ENCODE measurements at places on chromosomes 13 and 19.
A peak's percentile ranks its signal among the peaks of the same experiment; 100 is the strongest.

GRCh38 chr19:50818859-50819472 is 4.6 kb downstream of the KLK1 start:
- no peak for DNase-seq

- no peak for DNase-seq
Observed at GRCh38 chr13:83796364-83796763, 85.9 kb downstream of the SLITRK1 start.

- DNase-seq: no peak
Observed at GRCh38 chr13:52921194-52921593, 72.8 kb upstream of the PCDH8 start.

DNA sequence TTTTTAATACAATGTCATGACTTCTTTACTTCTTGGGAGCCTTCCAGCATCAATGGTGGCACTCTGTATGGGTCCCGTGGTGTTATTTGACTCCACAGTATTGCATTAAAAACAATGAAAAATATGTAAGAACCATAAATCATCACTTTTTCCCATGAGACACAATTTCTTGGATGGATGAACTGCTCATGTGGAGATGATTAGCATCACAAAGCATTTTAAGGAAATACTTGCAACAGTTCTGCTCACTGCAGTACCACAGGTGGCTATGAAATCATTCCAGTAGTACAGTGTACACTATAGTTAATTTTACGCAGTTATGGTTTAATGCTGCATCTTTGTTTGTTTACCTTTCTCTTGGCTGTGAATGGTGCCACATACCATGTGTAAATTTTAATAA is 37.2 kb upstream of the C1QTNF9B start:
- peak; percentile 54 for DNase-seq

GRCh38 chr13:39450176-39450575 is 152.8 kb downstream of the LHFPL6 start:
- DNase-seq: no peak

DNA sequence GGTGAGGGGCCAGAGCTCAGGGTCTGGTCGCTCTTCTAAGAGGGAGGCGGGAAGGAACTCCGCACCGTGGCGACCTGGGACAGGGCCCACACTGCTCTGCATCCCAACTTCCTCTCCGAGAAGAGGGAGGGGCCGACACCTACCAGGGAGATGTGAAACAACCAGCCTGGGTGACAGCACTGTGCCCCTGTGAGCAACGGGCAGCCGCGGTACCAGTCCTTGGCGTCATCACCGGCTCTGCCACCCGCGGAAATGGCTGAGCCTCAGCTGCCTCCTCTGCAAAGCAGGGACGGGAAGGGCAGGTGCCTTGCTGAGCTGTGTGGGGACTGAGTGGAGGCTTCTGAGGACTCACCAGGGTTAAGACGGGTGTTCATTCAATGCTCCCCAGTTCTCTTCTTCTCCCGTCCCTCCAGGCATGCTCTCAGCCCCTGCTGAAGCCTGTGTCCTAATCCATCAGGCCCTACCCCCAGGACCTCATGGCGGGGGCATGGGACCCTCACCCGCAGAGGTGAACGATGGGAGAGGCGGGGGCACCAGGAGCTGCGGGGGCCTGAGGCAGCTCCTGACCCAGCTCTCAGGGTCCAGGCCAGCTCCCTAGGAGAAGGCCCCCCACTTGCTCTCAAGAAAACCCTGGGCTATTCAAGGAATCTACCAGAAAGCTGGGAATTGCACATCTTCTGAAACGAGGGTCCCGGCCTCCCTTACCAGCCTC is 9.3 kb downstream of the ZNF787 start:
- no peak for DNase-seq

DNA sequence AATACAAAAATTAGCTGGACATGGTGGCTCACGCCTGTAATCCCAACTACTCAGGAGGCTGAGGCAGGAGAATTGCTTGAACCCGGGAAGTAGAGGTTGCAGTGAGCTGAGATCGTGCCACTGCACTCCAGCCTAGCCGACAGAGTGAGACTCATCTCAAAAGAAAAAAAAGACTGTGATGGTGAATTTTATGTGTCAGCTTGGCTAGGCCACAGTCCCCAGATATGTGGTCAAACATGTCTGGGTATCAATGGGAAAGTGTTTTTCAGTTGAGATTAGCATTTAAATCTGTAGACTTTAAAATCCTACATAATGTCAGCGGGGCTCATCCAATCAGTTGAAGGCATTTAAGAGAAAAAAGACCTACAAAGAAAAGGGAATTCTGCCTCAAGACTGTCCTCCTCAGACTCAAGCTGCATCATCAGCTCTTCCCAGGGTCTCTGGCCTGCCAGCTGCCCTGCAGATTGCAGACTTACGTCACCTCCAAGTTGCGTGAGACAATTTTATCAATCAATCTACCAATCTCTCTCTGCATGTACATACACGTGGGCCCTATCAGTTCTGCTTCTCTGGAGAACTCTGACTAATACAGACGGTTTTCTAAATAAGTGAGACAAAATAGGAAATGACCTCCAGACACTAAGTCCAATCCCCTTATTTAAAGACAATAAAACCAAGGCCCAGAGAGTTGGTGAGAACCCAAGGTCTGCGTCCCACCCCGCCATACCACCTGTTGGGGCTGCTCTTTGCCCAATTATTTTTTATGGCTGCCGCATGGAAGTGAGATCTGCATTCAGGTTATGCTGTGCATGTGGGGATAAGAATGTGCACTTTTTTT is 99.2 kb downstream of the ABCC4 start:
- no peak for DNase-seq

- DNase-seq: no peak
Observed at GRCh38 chr13:29570051-29570654, 25.3 kb downstream of the SLC7A1 start.

- DNase-seq: no peak
Observed at GRCh38 chr19:4596033-4596904, 36.8 kb upstream of the SEMA6B start.

DNA sequence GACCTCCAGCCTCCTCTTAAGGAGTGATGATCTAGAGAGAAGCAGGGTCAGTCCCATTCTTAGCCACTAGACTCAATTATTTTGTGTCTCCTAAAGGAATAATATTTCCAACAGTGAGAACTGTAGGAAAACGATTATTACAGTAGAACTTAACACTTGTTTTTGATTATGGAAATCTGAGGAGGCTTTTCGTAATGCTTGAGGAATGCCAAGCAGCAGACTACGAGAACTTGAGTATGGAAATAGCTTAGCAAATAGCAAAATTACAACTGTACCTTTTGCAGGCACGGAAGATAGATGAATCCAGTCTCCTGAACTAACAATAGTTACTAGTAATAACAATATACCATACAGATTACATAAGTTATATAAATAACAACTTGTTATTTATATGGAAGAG is 12.2 kb downstream of the BRD4 start:
- DNase-seq: peak; percentile 60

- DNase-seq: peak; percentile 7
Observed at GRCh38 chr13:56861476-56861875, 279.2 kb upstream of the PRR20A start.

DNA sequence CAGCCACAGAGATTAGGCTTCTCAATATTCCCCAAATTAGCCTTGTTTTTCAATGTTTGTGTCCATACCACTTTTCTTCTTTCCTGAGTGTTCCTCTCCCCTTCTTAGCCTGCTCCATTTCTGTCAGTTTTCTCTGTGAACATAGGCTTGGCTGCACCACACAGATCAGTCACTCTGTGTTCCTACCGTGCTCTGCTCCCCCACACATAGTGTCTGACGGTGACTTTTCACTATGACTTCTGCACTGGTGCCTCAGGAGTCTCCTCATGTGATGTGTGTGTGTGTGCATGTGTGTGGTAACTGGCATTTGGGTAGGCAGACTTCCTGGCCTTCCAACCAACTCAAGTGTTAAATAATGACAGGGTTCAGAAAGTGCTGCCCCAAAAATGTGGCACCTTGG is 47.9 kb upstream of the MYCBP2 start:
- DNase-seq: no peak

- peak; percentile 92 for DNase-seq
Observed at GRCh38 chr19:6610934-6611852, 20.2 kb upstream of the CD70 start.

- DNase-seq: no peak
Observed at GRCh38 chr13:59931621-59932020, 232.1 kb downstream of the DIAPH3 start.

GRCh38 chr13:92823059-92823458 is 403.5 kb upstream of the GPC6 start:
- no peak for DNase-seq

DNA sequence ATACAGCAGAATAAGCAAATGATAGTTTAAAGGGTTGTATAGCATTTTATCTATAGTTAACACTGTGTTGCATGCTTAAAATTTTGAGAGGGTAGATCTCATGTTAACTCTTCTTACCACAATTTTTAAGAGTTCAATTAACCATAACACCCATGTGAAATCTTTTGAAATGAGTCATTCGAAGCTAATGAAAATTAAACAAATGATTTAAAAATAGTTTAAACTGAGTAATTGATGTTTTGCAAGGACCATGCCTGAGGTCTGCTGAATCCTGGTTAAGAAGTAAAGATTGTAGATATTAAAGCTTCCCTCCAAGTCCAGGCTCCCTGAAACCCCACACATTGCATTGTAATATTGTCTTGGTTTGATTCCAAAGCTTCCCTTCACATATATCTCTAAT is 176.7 kb upstream of the RNF113B start:
- peak; percentile 32 for DNase-seq

- peak; percentile 43 for DNase-seq
Observed at GRCh38 chr13:48159826-48160225, 64.9 kb upstream of the MED4 start.

GRCh38 chr13:31154939-31155338 is 6.8 kb downstream of the HSPH1 start:
- DNase-seq: no peak

DNA sequence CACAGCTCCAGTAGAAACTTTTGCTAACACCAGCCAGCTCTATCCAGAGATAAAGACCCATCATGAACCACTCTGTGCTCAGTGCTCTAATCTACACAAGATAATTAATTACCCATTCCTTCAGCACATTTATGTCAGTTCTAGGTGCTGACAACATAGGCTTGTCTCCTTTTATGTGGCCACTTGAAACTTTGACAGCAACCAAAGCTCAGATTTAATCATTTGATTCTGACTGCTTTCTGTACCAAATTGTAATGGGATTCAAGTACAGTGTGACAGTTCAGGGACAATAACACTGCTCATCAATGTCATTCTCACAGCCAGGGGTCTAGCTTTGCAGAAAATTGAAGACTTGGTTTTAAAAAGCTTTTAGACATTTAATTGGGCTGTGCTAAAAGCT is 266.6 kb downstream of the KCTD12 start:
- no peak for DNase-seq

DNA sequence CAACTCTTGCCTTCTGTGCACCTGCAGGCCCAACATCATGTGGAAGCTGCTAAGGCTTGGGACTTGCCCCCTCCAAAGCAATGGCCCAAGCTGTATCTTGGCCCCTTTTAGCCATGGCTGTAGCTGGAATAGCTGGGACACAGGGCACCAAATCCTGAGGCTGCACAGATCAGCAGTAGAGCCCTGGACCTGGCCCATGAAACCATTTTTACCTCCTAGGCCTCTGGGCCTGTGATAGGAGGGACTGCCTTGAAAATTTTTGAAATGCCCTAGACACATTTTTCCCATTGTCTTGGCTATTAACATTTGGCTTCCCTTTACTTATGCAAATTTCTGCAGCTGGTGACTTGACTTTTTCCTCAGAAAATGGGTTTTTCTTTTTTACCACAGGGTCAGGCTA is 68.7 kb downstream of the ING1 start:
- no peak for DNase-seq

DNA sequence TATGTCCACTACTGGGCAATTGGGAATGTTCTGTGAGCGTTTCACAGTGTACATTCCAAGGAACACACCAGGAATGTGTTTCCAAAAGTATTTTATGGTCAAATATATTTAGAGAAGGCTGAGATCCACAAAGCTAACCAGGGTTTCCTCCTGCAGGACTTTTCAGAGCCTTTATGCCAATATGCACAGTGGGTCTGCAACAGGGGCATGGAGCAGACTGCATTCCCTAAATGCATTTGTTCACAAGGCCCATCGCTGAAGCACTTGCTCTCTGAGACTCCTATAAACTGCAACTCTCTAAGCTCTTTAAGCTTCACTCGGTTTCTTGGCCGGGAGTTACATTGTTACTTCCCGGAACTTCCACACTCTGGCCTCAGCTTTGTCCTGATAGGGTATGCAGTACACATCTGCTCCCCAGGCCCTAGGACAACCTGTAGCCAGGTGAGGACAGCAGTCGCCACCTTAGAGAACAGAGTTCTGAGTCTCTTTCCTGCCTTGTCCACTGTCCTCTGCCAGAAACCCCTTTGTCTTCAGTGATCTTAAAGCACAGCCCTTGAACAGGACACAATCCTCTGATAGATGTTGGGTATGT is 33.5 kb downstream of the FBN3 start:
- no peak for DNase-seq

DNA sequence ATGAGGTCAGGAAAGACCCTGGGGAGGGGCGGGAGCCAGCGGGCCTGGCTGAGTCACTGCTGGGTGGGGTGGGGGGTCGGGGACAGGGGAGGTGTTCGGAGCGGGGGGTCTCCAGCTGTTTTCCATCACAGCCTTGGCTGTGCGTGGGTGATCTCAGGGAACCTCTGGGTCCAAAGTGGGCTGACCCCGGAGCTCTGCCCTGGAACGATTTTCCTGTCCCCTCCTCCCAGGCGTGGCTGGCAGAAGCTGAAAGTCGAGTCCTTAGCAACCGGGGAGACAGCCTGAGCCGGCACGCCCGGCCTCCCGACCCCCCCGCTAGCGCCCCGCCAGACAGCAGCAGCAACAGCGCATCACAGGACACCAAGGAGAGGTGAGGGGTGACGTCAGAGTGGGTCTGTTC is 10.6 kb downstream of the TRIP10 start:
- no peak for DNase-seq

- peak; percentile 34 for DNase-seq
Observed at GRCh38 chr13:78700121-78700910, 41.4 kb upstream of the OBI1 start.

DNA sequence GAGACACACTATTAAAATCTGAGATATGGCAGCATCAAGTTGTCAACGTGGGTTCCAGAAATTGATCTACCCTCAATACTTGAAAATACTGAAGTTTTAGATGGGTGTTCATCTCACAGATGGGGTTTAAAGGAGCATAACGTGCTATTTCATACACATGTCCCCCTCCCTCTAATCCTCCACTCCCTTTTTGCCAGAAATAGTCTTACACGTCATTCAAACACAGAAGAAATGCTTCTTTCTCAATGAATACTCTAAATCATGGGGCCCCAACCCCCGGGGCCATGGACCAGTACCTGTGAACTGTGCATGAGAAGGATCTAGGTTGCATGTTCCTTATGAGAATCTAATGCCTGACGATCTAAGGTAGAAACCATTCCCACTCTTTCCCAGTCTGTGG is 19.6 kb downstream of the KLF12 start:
- no peak for DNase-seq

All from astrocyte of the spinal cord (primary cell).